Astrocyte of the cerebellum (primary cell): ENCODE measurements at places on chromosomes 11 and 22.

- peak; percentile 22 for DNase-seq
These were observed 270.5 kb upstream of the SORL1-AS1 start for GRCh38 chr11:121723246-121723741.

DNA sequence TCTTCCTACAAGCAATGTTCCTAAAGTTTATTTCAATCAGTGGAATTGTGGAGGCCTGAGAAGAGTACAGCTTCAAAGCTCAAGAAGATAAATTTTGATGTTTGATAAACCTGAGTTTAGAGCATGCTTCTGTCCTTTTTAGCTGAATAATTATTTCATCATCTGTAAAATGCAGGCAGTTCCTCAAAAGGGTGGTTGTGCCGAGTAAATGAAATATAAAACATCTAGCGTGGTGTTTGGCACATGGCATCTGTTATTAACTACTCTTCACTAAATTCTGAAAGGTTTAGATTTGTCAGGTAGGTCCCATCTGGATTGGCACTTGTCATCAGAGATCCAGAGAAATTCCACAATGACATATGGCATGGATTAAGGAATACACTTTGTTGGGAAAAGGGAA, 155.1 kb downstream of the DDX10 start:
- DNase-seq, result no peak

- no peak for DNase-seq
These were observed 45.8 kb downstream of the PPFIBP2 start for GRCh38 chr11:7559398-7560283.

- DNase-seq, result peak; percentile 96
These were observed 59.5 kb upstream of the PRSS23 start for GRCh38 chr11:86740628-86741483.

DNA sequence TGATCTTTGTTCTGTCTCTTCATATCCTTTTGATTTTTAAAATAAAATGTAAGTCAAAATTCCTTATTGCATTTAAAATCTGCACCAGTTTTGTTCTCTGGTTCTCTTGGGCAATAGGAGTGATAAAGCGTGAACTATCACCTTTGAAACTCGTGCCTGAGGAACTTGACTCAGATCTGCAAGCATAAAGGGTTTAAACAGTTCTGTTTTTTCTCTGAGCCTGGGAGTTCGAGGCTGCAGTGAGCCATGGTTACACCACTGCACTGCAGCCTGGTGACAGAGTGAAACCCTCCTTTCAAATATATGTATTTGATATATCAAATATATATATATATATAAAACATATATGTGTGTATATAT, 38.9 kb upstream of the CLMP start:
- no peak for DNase-seq

- DNase-seq, result no peak
These were observed 1251.9 kb downstream of the BRD1 start for GRCh38 chr22:48575618-48576332.

GRCh38 chr11:68137833-68138232, 16.6 kb upstream of the CHKA start:
- DNase-seq, result no peak

DNA sequence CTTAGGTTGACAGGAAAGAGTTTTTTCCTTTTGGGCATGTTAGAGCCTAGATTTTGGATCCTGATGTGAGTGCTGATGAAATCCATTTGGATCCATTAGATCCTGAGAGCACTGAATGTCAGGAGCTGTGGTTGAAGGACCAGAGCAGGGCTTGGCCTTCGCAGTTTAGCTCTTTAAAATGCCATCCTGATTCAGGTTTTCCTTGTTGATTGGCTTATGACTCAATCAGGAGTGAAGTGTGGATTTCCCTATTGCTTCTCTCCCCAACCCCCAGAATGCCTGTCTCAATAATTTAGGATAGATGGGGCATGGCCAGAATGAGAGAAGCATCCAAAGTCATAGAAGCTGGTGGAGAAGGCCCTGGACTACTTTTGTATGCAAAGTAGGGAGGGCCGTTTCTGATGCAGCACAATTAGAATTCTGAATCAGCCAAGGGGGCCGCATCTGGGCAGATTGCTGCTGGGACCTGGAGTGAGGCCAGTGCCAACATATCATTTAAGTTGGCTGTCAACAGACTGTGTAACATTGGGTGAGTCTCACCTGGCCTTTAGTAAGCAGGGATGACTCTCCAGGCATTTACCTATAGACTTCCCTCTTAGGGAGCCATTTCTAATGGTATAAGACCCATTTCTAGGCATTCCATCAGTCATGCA, 80.5 kb downstream of the TEAD1 start:
- DNase-seq, result no peak

- peak; percentile 80 for DNase-seq
These were observed 14.0 kb downstream of the C11orf42 start for GRCh38 chr11:6219359-6219758.

DNA sequence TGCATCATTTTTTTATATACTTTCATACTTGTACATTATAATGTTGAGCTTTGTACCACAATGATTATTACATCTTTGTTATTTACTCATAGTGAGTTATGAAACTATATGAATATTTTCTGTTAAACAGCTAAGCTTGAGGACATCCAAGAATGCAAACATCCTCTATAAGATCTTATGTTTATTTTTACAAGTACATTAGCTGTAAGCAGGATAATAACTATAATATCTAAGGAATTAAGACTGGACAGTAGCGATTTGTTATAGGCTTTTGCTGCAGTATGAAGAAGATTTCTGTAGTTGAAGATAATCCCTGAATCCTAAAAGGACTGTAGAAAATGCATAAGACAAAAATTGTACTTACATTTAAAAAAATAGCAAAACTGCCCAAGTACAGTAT, 176.0 kb downstream of the METTL15 start:
- DNase-seq, result no peak

DNA sequence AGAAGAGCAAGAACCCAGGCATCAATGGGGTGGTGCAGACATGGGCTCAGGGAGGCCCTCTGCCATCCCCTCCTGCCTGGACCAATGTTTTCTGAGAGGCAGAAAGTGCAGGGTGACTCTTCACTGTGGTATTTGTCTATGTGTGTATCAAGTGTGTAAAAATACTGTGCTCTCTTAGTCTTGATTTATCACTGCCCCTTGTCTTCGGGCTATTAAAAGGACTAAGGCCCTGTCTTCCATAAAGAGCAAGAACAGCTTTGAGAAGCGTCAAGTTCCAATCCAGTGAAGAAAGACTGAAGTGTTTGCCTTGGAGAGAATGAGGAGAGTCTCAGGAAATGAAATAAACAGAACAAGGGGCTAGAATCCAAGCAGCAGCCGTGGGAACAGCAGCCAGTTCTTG, 14.4 kb downstream of the PRSS23 start:
- no peak for DNase-seq
